ENCODE measurements at places on chromosomes 7 and 10. TPM values are rescaled to one million over a fixed set of nuclear protein-coding genes. Genes with fewer than 3 reads are reported as not detected.
A peak's percentile ranks its signal among the peaks of the same experiment; 100 is the strongest.

CASP7 gene
- total RNA-seq = 11.0 TPM

DNA sequence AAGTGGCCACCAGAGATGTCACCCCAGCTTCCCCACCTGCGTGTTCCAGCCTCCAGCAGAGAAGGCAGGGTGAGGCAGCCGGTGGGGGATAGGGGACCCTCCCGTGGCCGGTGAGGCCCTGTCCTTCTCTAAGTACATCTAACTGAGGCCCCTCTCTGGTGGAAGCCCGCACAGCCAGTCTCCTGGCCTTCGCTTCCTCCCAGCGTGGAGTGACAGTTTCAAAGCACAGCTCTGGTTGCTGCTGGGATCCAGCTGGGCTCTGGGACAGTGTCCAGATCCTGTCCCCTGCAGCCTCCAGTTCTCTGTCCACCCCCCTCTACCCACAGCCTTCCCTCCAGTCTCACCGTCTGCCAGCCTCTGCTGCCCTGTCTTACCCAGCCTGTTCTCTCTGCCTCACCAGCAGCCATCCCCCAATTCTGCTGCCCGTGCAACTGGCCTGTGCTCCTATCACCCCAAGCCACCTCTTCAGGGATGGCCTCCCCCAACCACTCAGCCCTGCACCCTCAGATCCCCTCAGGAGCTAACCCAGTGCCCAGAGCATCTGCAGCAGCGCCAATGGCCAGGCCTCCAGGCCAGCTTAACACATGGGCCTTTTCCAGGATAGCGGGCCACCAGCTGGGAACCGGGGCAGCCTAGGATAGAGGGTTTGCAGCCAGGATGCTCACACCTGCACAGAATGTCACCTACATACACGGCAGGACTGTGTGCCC is 16.3 kb upstream of the SH2B2 start:
- no peaks in the 10 kb centered on the region for H3K4me1 ChIP-seq
- no peak for DNase-seq
- H3K27ac ChIP-seq = no peak overlapping the region

- no peak for DNase-seq
- H3K4me3 ChIP-seq = no peak overlapping the region
- peaks cover 58% of the 10 kb centered on the region for H3K36me3 ChIP-seq
- peak overlapping the region; percentile 90 for H3K27ac ChIP-seq
- H3K27me3 ChIP-seq = no peaks in the 10 kb centered on the region
Measured at GRCh38 chr10:95408148-95408960, 117.6 kb upstream of the PDLIM1 start.

AKR1C8 gene
- not detected for total RNA-seq

DNA sequence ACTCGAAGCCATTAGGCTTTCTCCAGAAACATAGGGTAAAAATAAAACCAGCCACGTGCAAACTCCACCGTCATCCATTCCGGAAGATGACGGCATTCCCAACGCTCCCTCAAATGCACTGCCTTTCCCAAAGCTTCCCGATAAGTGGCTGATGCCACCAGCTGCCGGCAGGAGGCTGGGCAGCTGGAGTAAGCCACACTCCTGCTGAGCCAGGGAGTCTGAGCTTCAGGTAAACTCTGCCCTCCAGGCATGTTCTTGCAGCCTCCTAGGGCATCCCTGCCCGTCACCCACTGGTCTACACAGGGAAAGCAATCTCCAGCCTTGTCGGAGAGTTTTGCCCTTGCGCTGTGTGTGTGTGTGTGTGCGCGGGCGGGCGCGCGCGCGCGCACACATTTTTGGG is 40.5 kb upstream of the TMEM273 start:
- no peak overlapping the region for H3K27ac ChIP-seq
- H3K4me3 ChIP-seq = no peak overlapping the region
- no peaks in the 10 kb centered on the region for H3K4me1 ChIP-seq
- H3K36me3 ChIP-seq = no peaks in the 10 kb centered on the region
- no peak for DNase-seq

WNT2 gene
- total RNA-seq = 17.1 TPM

DNA sequence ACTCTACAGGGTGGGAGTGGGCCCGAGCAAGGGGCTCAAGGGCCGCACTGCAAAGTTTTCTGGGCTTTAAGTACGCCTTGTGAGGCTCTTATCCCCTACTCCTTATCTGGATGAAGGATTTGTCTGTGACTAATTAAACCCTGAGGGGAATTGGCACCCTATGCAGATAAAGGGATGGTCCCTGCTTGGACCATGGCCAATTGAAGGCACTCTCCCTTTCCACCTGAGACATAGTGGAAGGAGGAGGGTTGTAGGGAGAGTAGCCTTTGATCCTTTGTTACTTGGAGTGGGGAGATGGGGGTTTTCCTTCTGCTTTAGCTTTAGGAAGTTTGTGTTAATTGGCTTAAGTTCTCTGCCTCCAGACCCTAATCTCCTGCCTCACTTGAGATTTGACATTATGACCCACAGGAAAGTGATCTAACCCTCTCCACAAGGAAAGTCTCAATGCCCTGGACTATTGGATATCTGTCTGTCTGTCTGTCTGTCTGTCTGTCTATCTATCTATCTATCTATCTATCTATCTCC is 1158.8 kb upstream of the SORCS1 start:
- no peaks in the 10 kb centered on the region for H3K27me3 ChIP-seq
- no peak overlapping the region for H3K4me3 ChIP-seq
- no peak for DNase-seq
- H3K27ac ChIP-seq = no peak overlapping the region
- H3K36me3 ChIP-seq = no peaks in the 10 kb centered on the region
- no peaks in the 10 kb centered on the region for H3K4me1 ChIP-seq

- no peak overlapping the region for H3K27ac ChIP-seq
- no peak for DNase-seq
- no peaks in the 10 kb centered on the region for H3K4me1 ChIP-seq
- no peak overlapping the region for H3K4me3 ChIP-seq
- H3K36me3 ChIP-seq = no peaks in the 10 kb centered on the region
Measured at GRCh38 chr10:100652406-100653135, 92.8 kb upstream of the PAX2 start.
